Thyroid gland (tissue), 4 donors: ENCODE measurements at places on chromosomes 11 and 22.

- DNase-seq: peak; percentile 65
Observed at GRCh38 chr22:32265882-32266767, 11.0 kb upstream of the SLC5A4 start.

GRCh38 chr11:24298146-24298545 lies 198.7 kb upstream of the LUZP2 start:
- no peak for DNase-seq

DNA sequence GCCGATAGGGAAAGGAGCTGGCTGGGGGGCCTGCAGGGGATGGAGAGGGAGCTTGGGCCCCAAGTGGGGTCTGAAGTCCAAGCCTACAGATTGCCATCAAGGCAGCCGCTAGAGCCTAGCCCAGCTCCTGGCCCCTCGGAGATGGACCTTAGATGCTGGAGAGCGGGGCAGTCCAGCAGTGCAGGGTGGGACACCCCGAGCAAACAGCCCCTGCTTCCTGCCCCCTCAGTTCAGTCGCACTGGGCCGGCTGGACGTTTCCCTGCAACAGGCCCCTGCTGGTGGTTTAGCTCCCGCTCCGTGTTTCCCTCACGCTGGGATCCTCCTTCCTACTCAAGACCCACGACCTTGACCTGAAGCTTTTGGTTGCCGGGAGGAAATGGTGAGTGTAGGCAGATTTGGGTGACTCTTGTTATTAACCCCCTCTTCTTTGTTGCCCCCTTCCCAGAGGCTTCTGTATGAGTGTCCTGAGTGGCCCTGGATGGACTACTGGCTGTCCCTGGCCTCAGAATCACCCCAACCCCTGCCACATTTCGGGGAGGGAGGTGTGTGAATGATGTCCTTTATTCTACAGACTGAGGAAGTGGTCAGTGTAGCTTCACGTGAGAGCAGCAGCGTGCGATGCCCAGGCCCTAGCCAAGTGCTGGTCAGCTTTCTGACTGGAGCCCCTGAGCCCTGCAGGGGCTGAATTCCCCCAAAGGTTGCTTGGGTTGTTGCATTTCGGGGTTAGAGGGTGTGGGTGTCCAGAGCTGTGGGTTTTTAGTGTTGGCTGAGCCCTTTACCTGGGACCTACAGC lies 2.7 kb downstream of the ST3GAL4 start:
- DNase-seq: no peak

- DNase-seq: no peak
Observed at GRCh38 chr11:62926680-62927455, 5.7 kb upstream of the CHRM1 start.

- DNase-seq: no peak
Observed at GRCh38 chr11:64281957-64282770, 2.3 kb downstream of the BAD start.

DNA sequence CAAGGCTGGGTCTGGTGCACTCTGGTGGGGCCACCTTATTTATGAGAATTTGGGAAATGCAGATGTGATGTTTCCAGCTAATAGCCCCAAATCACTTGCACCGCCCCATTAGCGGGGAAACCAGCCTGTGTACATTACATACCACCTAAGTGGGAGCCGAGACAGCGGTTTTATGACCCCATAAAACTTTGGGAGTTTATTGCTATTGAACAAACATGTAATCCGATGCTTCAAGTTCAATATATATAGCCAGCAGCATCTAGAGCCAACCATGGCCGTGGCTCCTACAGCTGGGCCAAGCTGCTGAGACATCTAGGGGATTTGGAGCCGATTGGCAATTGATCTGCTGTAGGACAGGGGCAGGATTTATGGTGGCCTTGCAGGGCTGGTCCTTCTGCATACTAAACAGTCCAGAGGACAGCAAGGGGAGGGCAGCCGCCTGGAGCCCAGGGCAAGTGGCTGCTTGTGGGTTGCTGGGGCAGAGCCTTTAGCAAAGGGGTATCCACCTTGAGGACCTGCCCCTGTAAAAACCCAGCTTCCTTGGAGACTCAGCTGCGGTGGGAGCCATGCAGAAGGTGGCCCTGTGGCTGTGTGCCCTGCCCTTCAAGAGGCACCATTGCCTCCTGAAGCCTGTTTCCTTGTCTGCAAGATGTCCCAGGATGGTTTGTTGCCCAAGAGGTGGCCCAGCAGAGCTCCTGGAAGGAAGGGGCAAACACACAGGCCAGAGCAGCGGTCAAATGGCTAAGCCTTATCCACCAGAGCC lies 47.9 kb upstream of the CCDC188 start:
- no peak for DNase-seq

DNA sequence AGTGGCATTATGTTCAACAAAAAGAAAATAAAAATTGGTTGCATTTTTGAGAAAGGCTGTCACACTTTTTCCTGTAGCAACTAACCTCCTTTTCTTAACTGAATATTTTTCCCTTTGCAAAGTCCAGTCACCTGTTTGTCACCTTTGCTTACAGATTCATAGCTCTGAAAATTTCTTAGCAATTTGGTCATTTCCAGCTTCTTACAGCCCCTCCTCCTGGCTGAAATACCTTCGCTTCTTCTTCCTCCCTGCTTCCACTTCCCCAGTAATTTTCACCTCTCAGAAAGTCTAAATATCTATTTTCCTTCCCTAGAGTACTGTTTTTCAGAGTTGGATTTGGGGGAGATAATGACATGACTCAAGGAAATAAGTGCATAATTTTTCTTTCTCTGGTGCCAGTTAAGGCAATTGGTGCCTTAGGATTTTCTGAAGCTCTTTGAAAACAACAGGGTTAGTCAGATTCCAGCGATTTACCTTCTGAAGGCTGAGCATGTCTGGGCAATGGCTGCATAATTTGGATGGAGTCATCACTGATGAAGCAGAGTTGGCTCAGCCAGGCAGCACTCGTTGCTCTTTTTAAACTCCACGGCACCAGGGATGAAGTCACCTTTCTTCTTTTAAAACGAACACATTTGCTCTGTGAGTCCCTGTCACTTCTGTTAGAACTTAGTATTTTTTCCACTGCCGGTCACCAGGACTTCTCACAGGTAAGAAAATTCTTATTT lies 62.1 kb upstream of the AMOTL1 start:
- no peak for DNase-seq

- DNase-seq: no peak
Observed at GRCh38 chr22:46009730-46010129, 32.8 kb upstream of the WNT7B start.
